ENCODE measurements at places on chromosomes 16 and 17.

DNA sequence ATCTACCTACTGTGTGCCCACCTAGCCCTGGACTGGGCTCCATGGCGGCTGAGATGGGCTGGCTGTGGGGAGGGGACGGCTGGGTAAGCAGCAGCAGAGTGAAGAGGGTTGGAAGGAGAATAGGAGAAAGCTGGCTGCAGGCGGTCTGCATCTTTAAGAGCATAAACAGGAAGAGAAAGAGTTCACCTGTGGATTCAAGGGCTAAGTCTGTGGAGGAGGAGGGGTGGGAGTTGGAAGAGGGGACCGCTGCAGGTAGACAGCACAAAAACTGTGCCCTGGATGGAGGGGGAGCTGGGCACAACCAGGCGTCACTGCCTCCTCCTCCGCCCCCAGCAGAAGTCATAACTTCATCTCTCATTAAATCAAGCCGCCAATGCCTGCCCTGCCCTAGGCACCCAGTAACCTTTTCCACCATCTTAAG is 677 bp downstream of the SLC13A2 start:
- DNase-seq = no peak

DNA sequence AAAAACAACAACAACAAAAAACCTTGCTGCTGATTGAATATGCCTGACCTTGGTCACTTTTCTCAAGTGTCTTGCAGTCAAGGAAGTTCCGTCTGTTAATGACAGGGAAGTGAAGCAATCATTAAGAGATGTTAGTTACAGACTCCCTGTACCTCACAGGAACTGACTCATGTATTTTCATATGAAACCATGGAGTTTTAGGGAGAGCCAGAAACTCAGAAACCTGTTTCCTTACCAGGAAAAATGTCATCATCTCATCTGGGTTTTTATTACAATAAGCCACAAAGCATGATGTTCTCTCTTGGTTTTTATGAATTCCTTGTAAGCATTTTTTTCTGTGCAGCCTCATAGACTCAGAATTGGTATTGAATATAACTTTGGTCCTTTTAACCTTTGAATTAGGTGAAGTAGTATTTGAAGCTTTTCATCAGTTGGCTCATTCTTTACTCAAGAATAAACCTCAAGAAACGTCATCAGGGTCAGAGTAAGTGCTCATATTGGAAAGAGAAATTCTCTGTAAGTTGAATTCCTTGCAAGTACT is 10.3 kb downstream of the LYRM1 start:
- DNase-seq = no peak

DNA sequence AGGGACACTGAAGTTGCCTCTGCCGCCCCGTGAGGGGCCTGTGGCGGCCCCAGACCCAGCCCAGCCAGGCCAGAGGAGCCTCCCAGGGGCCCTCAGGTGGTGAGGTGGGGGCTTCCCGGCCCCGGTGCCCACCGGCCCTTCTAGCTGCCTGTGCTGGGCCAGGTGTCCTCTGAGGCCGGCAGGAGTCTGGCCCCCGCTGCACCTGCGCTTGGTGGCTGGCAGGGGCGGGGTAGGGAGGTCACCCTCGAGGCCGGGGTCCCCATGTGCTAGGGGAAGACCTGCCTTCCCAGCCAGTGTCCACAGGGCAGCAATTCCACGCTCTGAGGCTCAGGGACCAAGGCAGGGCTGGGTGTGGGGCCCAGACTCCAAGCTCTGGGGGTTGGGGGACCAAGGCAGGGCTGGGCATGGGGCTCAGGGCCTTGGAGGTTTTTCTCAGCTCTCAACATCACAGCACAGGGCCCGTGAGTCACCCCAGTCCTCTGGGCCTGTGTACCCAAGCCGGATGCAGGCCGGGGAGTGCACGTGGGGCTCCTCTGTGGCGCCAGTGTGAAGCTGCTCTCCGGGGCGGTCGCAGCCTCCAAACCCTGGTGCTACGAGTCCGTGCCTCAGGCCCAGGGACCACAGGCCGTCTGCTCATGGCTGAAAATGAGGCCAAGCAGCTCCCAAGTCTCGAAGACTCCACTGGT is 1.3 kb upstream of the CCDC154 start:
- DNase-seq = no peak

- no peak for DNase-seq
These were observed 329.8 kb downstream of the UTP18 start for GRCh38 chr17:51590071-51590656.

DNA sequence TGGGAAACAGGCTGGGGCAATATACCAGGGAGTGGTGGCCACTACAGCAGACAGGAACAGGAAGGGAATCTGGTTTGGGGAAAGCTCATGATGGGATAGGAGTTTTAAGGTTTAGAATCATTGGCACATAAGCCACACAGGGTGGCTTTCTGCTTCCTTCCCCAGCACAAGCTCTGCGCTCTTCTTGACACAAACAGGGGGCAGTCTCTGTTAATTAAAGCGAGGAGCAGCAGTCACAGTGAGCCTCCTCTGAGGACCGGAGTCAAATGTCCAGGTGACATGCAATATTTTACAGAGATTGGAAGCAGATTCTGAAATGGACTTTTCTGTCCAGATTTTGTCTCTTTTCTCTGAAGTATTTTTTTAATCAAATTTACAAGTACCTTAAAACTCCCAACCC is 2.8 kb upstream of the SHISA9 start:
- no peak for DNase-seq

DNA sequence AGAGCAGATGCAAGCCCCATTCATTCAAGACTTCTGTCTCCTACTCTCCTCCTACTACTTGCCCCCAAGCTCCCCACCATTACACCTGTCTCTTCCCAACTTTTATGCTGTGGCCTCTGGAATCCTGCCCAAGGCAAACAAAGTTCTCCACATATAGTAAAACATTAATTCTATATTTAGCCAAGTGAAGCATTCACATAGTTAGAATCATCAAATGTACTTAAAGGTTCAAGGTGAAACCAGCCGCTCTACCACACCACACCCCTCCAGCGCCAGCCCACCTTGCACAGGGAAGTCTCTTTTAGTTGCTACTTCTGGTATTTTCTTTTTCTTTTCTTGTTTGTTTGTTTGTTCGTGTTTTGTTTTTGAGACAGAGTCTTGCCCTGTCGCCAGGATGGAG is 25.4 kb upstream of the GUCY2D start:
- DNase-seq = no peak

DNA sequence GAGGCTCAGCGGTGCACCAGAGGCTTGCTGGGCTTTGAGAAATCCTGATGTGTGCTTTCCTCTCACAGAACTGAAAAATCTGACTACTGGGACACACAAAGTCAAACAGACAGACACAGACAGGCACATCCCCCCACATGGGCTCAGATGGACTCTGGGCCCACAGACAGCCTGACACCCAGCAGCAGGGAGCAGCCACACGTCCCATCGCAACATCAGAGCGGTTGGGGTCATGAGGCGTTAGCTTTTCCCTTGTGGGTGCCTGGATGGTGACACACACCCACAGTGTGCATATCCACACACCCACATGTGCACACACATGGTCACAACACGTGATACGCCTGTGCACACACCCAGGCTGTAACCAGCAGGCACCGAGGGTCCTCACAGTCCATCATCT is 6.3 kb downstream of the SPNS3 start:
- DNase-seq = no peak

DNA sequence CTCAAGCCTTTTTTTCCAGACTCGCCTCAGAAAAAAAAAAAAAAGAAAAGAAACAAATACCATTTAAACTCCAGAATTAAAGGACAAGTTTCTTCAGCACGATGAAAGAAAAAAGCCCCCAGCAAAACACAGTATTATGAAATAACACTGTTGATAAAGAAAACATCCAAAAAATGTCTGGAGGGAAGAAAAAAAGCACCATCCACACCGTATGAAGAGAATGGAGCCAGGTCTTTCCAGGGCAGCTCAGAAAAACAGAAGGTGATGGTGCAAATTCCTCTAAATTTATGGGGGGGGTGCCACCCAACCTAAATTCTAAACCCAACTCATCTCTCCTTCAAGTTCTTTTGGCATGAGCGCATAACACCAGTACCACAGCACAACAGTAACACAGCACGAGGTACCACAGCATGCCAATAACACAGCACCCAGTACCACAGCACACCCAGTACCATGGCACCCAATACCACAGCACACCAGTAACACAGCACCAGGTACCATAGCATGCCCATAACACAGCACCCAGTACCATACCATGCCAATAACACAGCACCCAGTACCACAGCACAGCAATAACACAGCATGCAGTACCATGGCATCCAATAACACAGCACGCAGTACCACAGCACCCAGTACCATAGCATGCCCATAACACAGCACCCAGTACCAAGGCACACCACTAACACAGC is 19.0 kb downstream of the AXIN1 start:
- DNase-seq = no peak

- DNase-seq = no peak
These were observed 860 bp upstream of the DCAF7 start for GRCh38 chr17:63549289-63549945.

DNA sequence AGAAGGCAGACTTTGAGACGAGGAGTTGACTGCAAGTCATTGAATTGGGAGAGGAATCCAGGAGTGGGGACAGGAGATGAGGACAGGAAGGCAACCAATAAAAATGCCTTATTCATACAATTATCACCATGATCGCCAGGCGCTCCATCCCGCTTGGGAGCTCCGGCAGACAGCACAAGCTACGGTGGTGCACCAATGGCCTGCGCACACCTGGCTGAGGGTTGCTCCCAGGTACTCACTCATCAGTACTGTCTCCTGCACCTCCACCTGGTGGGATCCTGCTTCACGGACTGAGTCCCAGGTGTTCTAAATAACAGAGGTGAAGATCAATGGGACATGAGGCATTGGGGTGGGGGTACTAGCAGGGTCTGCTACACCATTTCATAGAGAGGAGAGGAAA is 160.0 kb upstream of the TNRC6C start:
- DNase-seq = no peak

DNA sequence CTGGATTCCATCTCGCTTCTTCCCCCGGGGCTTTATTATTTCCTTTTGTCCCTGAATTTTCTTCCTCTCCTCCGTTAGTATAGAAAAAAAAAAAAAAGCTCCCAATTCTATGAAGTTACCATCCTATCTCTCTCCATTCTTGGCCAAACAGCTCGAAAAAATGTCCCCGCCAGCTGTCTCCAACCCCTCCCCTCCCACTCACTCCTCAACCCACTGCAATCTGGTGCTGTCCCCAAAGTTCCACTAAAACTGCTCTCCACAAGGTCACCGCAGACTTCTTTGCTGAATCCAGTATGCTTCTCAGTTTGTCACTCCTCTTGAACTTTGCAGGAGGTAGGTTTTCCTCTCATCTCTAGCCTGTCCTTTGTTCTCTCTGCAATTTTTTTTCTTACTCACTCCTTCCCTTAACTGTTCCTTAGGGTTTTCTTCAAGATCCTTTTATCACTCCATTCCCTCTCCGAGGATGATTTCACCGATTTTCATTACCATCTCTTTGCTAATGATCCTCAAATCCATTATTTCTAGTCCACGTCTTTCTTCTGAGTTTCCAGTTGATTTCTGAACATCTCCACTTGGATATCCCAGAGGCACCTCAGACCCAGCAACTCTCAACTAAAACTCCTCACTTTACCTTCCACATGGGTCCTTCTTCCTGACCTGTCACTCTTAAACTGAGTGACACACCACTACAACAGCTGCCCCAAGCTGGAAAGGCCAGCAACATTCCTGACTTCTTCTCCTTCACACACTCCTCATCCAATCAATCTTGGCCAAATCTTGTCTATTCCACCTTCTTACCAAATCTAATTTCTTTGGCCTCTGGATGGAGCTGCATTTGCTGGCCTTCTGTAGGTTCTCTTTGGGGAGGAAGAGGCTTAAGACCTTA is 1.5 kb upstream of the SUMO2 start:
- DNase-seq = no peak

DNA sequence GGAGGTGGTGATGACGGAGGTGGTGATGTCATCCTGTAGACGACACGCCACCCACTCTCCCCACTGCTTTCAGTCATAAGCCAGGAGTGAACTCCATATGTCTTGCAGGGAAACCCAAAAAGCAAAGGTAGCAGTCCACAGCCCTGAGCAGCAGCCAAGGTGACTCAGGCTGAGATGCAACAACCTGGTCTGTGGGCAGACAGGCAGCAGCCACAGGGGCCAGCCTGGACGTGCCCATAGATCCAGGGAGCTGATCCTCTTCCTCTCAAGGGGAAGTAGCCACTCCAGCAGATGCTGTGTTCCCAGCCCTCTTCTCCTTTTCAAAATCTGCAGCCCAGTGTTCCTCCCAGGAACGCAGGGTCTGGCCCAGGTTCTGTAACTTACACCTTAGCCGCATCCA is 17.3 kb upstream of the CIITA start:
- no peak for DNase-seq

DNA sequence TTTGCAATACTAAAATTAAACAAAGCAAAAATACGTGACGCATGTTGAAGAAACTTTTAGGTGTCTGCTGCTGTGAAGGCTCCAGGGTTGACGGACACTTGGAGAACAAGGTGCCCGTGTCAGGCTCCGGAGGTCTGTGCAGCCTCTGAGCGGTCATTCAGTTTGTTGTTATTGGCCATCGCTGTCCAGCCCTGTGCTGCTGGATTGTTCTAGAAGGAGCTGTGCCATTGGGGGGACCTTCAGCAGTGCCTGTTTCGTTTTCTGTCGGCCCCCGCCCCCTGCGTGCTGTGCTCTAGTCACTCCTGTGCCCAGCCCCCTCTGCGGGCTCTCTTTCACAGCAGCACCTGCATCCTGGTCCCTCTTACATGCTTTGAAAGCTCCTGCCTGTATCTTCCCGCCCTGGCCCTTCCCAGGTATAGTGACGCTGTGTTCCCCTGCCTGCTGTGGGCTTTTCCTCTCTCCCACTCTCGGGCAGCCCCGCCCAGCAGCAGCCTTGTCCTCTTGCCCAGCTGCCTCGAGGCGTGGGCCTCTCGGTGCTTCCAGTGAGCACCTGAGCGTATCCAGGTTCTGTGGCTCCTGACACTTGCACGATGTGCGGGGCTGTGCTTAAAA is 50.7 kb downstream of the RNF213 start:
- no peak for DNase-seq

DNA sequence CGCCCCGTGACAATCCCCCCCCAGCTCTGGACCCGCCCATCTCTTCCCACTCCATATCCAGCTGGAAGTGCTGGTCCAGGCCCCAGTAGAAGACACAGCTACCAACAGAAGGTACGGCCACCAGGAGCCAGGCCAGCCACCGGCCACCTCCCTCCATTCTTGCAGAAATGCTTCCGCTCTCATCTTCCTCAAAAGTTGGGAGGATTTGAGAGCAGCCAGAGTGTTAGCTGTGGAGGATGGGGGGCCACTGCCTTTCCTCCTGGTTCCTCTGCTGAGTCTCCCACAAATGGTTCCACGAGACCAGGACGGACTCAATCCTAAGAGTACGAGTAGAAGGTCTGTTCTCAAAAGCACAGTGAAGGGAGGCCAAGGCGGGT is 78.3 kb downstream of the GAS7 start:
- DNase-seq = no peak
